ENCODE measurements at places on chromosomes 7 and 10.

DNA sequence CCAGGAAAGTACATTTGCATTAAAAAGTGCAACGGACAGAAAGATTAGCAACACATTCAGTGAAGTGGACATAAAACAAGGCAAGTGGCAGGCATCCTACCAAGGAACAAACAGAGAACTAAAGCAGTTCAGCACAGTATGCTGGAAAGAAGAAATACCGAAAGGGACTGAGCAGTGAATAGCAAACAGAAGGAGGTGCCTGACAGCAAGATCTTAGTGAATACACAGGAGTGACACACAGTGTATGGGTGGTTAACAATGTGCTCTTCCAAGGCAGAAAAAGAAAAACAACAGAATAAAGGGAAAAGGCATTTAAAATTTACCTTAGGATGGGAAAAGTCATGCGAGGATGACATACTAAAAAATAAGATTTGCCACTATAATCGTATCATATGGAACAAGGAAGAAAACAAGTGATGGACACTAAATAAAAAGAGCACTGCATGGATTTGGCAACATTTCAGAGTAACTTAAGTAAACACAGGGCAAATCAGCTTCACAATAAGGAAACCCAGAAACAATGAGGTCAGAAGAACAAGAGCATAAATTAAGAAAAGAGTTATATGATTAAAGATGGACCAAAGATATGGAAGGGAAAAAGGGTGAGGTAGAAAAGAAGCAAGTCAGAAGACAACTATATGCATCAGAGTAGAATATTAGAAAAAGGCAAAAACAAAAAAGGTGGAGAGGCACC lies 29.5 kb downstream of the MEST start:
- DNase-seq: no peak

DNA sequence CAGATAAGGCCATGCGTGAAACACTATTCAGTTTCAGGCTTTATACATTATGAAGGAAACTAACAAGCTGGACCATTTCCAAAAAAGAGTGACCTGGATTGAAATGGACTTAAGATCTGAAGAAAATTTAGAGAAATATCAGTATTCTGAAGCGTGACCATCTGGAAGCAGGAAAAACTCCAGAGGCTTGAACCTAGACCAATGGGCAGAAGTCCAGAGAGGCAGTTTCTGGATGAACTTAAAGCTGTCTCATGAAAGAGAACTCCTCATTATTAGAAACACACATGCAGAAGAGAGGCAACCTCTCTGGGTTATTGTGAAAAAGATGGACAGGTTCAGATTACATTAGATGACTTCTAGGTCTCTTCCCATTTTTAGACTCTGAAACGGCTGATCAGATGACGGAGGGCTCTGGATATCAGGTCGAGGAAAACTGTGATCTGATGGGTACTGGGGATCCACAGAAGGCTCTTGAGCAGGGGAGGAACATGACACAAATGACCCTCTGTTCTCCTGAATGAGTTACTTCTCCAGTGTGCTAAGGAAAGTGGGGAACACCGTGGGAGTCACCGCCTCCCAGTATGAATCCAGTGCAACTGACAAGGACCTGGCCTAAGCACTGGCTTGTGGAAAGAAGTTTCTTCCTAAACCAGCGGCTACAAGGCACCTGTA lies 116.5 kb downstream of the SPDYE5 start:
- DNase-seq: no peak

DNA sequence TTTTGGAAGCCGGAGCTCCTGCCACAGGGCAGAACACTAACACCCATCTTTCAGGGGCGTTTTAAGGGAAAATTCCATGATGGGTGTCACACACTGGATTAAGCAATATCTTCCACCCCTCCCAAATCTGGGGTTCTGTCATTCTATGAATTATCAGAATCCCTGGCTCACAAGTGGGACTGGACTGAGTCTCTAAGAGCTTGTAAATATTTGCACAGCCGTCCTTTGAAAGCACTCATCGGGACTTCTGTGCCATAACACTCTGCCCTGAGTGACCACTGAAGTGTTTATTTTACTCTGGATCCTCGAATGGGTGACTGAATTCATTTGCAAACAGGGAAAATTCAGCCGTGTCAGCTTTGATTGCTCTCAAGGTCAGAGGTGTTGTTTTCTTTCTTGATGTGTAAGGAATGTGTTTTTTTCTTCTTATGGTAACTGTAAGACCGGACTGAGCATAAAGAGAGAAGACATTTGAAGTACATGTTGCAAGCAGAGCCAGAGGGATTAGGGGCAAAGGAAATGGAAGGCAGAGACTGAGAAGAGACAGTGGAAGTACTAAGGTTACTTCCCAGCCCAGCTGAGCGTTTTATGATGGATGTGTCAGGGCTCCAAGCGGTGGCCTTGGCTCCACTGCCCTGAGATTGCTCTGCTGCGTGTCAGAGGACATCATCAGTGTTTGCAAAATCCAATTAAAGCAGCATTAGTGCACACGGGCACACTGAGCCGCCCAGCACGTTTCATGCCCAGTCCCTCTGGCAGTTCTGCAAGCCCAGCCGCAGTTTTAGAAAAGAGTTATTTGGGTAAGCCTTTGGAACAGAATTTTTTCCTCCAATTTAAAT lies 17.7 kb upstream of the GTPBP4 start:
- DNase-seq: peak; percentile 11

DNA sequence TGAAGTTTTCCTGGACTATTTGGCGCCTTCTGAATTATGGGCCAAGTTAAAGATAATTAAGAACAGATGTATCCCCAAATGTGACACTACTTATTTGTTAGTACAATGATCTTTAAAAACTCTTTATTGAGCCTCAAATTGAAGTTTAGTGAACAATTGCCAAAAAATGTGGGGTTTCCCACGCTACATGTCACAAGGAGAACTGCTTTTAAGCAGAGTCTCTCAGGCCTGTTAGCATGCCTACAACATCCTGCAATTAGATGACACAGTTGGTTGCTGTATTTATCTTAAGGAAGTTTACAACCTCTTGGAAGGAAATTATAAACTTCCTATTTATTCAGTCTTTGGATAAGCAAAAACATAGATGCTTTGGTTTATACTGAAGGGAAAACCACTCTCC lies 733.0 kb downstream of the TNS3 start:
- DNase-seq: no peak

DNA sequence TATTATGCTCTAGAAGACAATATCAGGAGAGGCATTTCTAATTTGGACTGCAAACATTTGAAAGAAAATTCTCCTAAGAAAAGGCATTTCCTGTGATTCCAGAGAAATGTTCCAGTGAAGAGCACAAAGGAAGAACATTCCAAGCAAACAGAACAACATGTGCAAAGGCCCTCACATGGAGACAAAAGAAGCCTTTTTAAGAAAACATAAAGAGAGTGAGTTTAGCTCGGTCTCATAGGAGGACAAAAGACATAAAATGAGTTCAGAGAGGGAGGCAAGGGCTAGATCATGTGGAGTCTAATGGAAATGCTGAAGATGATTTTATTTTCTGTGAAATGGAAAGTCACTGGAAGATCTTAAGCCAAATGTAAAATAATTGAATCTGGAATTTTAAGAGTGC lies 269.8 kb upstream of the HGF start:
- no peak for DNase-seq

DNA sequence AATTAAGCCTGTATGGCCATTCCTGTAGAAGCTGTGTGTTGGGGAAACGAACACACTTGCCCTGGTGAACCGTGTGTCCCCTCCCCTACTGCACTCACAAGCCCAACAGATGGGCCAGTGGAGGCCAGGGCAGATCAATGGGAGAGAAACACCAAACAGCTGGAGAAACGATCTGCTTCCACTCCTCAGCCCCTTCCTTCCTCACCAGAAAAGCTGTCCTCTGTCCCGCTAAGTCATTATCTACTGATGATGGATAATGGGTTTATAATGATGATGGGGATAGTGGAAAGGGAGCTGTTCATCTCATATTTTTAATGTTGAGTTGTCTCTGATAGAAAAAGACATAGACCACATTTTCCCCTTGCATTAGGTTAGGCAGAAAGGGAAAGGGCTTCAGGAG lies 99.7 kb downstream of the ELMO1 start:
- DNase-seq: peak; percentile 44

DNA sequence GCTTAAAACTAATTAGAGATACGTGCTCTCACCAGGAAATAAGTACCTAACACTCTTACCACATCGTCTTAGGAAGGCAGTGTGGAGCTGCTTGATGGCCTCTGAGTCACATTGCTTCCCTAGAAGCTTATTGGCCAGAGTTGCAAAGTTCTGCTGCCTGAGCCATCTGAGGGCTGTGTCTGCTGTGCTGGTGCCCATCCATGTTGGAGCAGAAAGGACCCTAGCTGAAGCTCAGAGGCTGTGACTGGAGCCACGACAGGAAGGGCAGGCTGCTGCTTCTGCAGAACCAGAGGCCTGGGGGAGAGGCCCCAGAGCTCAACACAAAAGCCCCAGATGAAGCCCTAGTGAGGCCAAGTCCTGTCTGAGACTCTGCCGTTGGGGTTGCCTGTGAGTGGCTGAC lies 64.8 kb upstream of the IGFBP3 start:
- no peak for DNase-seq

GRCh38 chr7:73960548-73960947 lies 67.4 kb upstream of the ELN start:
- no peak for DNase-seq

GRCh38 chr7:135828604-135829003 lies 80.0 kb upstream of the FAM180A start:
- no peak for DNase-seq

DNA sequence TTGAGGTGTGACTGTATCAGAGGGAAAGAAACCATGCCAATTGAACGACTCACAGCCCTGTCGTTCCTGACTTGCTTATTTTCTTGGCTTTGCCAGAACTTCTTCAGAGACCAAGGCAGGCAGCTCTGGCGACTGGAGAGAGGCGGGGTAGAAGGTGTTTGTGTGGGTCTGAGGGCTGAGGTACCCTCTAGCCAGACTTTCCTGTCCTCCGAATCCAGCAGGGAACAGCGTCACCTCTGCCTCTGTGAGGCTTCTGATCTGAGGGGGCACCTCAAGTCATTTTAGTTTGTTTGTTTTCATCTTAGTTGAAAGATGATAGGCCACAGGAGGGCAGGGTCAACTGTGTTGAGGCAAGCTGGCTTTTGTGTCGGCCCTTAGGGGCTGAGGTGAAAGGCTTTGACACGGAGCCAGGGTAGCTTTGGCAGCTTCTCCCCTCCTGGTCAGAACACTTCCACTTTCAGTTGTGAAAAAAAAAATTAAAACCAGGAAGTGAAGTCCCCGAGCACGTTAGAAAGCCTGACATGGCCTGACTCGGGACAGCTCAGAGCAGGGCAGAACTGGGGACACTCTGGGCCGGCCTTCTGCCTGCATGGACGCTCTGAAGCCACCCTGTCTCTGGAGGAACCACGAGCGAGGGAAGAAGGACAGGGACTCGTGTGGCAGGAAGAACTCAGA lies 1.9 kb downstream of the ACSL5 start:
- no peak for DNase-seq

GRCh38 chr7:106239406-106239805 lies 45.4 kb downstream of the NAMPT start:
- no peak for DNase-seq

- DNase-seq: no peak
These were observed 1.3 kb upstream of the YWHAG start for GRCh38 chr7:76359978-76360638.

DNA sequence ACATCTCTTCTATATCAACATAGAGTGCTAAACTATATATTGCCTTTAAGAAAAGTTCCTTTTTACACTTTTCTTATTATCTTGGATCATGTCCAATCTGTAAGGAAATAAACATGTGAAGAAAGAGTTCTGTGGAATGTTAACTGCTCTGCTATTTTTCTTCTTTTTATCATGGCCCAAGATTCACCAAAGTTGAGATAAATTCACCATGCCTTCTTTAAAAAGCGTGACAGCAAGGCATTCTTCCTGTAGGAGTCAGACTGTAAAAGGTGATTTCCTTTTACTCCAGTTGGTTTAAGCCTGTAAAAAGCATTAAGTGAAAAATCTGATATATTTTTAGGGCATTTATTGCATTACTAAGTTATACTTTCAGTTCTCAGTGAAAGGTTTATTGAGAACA lies 165.7 kb upstream of the FZD1 start:
- no peak for DNase-seq

DNA sequence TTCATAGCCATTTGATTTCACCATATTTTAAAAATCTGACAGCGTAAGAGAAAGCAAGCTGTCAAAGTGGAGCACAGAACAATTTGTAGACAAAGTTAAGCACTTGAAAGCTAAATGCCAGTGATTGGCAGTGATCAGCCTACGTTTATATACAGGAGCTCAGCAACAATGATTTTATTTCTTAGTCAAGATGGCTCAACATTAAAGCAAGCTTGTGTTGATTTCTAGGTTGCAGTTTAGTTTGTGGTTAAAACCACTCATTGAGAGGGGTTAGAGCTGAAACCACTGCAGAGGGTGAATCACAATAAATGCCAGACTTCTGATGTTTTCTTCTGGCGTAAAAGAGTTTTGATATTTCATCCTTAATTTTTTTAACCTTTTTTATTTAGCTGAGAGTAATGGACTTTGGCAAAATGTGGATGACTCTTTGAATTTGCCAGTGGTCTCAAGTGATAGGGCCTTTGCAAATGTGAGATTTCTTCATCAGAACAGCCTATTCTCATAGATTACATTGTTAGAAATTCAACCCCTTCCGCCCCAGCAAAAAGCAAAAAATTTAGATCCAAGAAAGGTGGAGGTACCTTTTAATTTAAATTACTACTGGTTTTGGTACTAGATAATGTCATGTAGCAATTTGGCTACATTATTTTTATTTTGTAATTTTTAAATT lies 73.8 kb downstream of the SHOC2 start:
- no peak for DNase-seq

DNA sequence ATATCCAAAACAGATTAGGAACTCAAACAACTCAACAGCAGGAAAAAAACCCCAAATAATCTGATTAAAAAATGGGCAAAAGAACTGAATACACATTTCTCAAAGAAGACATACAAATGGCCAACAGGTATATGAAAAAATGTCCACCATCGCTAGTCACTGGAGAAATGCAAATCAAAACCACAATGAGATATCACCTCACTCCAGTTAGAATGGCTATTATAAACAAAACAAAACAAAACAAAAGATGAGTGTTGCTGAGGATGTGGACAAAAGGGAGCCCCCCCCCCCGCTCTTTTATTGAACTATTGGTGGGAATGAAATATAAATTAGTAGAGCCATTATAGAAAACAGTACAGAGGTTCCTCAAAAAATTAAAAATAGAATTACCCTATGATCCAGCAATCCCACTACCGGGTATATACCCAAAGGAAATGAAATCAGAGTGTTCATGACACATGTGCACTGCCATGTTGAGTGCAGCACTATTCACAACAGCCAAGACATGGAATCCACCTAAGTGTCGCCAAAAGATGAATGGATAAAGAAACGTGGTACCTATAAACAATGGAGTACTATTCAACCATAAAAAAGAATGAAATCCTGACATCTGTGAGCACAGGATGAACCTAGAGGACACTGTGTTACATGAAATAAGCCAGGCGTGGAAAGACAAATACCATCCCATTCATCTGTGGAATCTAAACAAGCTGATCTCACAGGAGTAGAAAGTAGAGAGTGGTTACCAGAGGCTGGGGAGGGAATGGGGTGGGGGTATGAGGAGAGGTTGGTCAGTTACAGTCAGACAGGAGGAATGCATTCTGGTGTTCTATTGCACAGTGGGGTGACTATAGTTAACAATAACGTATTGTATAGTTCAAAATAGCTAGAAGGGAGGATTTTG lies 78.1 kb upstream of the RHEB start:
- no peak for DNase-seq

GRCh38 chr10:50604049-50604640 lies 19.6 kb downstream of the SGMS1 start:
- DNase-seq: no peak

GRCh38 chr10:114823077-114823463 lies 1.5 kb downstream of the FHIP2A start:
- no peak for DNase-seq
